ENCODE measurements at places on chromosomes 7 and 10. TPM values are rescaled to one million over a fixed set of nuclear protein-coding genes. Genes with fewer than 3 reads are reported as not detected.

DNA sequence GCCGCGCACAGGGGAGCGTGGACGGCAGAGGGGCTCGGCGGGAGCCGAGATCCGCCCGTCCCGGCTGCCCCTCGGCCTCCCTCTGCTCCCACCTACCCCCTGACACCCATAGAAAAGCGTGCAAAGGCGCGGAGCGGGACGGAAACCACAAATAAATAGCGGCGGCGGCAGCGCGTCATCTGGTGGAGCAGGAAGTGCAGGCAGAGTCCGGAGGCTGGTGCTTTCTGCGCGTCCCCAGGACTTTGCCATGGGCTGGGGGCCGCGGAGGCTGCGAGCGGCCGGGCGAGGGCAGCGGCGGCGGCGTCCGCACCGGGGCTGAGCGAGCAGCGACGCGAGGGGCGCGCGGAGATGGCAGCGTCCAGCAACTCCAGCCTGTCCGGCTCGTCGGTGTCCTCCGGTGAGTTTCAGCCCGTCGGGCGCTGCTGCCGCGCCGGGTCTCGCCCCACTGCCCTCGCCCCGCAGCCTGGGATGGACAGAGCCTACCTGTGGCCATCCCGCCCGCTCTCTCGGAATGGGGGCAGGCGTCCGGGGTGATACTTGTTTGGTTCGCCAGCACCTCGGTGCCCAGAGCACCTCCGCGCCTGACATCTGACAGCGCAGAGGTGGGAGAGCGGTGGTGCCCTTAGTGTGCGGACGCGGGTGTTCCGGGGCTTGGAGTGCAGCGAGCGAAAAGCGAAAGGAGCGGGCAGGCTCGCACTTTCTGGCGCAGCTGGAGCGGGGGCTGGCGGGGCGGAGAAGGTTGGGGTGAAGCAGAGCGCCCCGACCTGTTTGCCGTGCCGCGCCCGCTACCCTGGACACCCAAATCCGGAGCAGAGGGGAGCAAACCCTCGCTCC lies at the start of gene CHN2:
Gene CHN2 (plus strand): TSS at position 182 of the 834 bp plus-strand sequence.
- H3K36me3 ChIP-seq, result no peaks in the 10 kb centered on the region
- peak; percentile 88 for DNase-seq
- peak within 1 kb of the TSS; percentile 83 for H3K4me3 ChIP-seq
- H3K4me1 ChIP-seq, result peaks cover 23% of the 10 kb centered on the region
- no peak within 1 kb of the TSS for H3K27ac ChIP-seq

DNA sequence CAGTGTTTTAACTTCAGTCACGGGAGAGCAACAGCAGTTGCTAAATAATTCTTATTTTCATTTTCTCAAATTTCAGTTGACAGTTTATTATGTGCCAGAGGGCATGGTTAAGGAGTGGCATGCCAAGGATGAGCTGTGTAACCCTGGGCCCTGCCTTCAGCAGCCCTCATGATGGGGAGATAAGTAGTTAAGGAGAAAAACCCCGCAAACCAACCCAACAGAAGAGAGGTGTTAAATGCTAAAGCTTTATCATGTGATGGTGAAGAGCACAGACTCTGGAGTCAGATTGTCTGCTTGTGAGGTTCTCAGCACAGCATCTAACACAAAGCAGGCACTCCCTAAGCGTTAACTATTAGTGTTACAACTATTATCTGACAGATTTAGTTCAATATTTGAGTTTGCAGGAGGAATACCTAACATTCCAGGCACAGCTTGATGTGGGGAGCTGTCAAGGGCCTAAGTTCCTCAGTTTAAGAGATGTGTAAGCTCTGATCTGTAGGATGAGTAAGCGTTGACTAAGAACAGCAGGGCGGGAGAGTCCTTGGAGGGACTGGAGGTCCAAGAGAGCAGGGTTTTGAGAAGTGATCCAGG lies 29.6 kb downstream of the STAM start:
- H3K4me1 ChIP-seq, result peaks cover 27% of the 10 kb centered on the region
- H3K36me3 ChIP-seq, result no peaks in the 10 kb centered on the region
- H3K4me3 ChIP-seq, result peak overlapping the region; percentile 26

- no peak for DNase-seq
- H3K4me3 ChIP-seq, result no peak overlapping the region
- no peaks in the 10 kb centered on the region for H3K4me1 ChIP-seq
- H3K27ac ChIP-seq, result no peak overlapping the region
- H3K36me3 ChIP-seq, result peaks cover 56% of the 10 kb centered on the region
- no peaks in the 10 kb centered on the region for H3K27me3 ChIP-seq
These were observed 93.6 kb upstream of the MXI1 start for GRCh38 chr10:110113670-110114337.

GRCh38 chr10:103080891-103081581 lies 112.0 kb downstream of the NT5C2 start:
- no peak overlapping the region for H3K4me3 ChIP-seq
- no peaks in the 10 kb centered on the region for H3K27me3 ChIP-seq
- DNase-seq, result no peak
- no peak overlapping the region for H3K27ac ChIP-seq
- no peaks in the 10 kb centered on the region for H3K4me1 ChIP-seq

ATOH7 gene
- total RNA-seq, result 0.36 TPM

- DNase-seq, result no peak
- peaks cover 18% of the 10 kb centered on the region for H3K4me1 ChIP-seq
- no peaks in the 10 kb centered on the region for H3K36me3 ChIP-seq
These were observed 542.3 kb upstream of the NRP1 start for GRCh38 chr10:33876584-33877400.

DNA sequence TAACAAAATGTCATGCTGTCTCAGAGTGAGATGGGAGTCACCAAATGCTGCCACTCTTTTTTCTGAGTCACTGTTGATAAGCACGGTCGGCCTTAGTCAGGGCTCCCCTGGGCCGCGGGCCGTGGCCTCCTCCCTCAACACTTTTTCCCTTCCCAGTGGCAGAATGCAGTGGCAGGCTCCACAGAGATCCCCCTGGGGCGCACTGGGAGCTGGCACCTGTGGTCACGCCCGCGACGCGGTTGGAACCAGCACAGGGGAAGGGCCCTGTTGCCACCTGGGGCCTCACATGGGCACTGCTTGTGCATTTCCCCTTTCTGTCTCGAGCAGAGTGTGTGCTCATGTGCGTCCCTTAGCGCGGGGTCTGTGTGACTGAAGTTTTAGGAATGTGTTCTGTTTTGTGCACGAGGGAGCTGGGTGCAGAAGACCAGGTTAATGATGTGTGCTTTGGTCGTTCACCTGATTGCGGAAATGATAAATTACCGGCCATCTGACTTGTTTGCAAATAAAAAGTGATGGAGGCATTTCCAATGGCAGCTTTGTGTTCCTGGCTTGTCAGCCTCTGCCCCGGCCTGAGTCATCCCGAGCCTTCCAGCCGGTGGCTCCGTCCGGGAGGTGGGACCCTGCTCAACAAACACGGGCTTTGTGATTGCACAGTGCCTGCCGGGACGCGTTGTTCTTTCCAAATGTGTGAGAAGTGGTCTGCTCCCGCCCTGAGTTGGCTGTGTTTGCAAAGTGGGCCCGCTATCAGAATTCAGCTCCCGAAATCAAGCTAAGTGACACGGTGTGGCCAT lies 100.7 kb downstream of the NKX6-2 start:
- no peaks in the 10 kb centered on the region for H3K27me3 ChIP-seq
- H3K27ac ChIP-seq, result no peak overlapping the region
- no peaks in the 10 kb centered on the region for H3K4me1 ChIP-seq
- no peaks in the 10 kb centered on the region for H3K36me3 ChIP-seq
- H3K4me3 ChIP-seq, result no peak overlapping the region

- no peak for DNase-seq
- H3K4me1 ChIP-seq, result no peaks in the 10 kb centered on the region
These were observed 68.5 kb upstream of the DGKI start for GRCh38 chr7:137915266-137915665.

GRCh38 chr10:88315755-88316154 lies 267.4 kb downstream of the RNLS start:
- H3K27ac ChIP-seq, result no peak overlapping the region
- H3K36me3 ChIP-seq, result no peaks in the 10 kb centered on the region
- DNase-seq, result no peak

DNA sequence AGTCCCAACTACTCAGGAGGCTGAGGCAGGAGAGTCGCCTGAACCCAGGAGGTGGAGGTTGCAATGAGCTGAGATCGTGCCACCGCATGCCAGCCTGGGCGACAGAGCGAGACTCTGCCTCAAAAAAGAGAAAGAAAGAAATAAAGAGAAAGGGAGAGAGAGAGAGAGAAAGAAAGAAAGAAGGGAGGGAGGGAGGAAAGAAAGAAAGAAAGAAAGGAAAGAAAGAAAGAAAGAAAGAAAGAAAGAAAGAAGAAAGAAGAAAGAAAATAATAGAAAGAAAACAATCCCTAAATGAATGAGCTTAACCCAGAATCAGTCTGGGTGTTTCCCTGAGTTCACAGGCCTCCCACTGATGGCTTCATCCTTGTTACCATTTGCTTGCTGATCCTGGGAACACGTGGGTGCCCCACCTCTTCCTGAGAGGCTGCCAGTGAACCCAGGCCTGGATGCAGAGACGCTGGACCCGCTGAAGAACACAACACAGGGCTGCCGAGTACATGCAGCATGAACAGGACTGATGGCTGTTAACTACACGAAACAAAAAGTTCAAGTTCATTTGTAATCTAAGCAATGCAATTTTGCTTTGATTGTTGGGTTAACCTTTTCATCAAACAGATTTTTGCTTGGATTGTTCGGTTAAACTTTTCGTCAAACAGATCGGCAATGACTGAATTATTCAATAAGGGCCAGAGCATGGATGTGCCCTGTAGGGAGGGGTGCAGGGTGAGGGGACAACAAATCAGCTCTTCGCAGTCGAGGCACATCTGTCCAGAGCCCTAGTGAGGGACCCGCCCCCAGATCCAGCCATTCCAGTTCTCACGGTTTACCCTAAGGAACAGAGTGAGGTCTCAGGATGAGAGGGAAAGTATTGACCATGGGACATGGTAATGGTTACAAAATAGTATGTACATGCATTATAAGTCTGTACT lies 11.5 kb downstream of the NPFFR1 start:
- no peak overlapping the region for H3K4me3 ChIP-seq
- H3K4me1 ChIP-seq, result no peaks in the 10 kb centered on the region
- no peaks in the 10 kb centered on the region for H3K36me3 ChIP-seq
- no peak for DNase-seq

ST8SIA6 gene
- total RNA-seq, result 0.46 TPM

GRCh38 chr10:78359640-78360091 lies 326.0 kb downstream of the RPS24 start:
- no peak overlapping the region for H3K4me3 ChIP-seq
- H3K4me1 ChIP-seq, result peaks cover 4% of the 10 kb centered on the region
- no peaks in the 10 kb centered on the region for H3K36me3 ChIP-seq
- no peaks in the 10 kb centered on the region for H3K27me3 ChIP-seq
- H3K27ac ChIP-seq, result peak overlapping the region; percentile 67

GRCh38 chr10:33039181-33039580 lies 81.2 kb upstream of the ITGB1 start:
- no peak for DNase-seq
- peak overlapping the region; percentile 22 for H3K4me3 ChIP-seq
- peaks cover 6% of the 10 kb centered on the region for H3K27me3 ChIP-seq

VWA2 gene
- 1.6 TPM for total RNA-seq

CPN1 gene
- 0.61 TPM for total RNA-seq

GRCh38 chr10:114295393-114295792 lies 56.3 kb downstream of the VWA2 start:
- no peak overlapping the region for H3K27ac ChIP-seq
- no peaks in the 10 kb centered on the region for H3K36me3 ChIP-seq
- no peak for DNase-seq
- H3K27me3 ChIP-seq, result no peaks in the 10 kb centered on the region

DNA sequence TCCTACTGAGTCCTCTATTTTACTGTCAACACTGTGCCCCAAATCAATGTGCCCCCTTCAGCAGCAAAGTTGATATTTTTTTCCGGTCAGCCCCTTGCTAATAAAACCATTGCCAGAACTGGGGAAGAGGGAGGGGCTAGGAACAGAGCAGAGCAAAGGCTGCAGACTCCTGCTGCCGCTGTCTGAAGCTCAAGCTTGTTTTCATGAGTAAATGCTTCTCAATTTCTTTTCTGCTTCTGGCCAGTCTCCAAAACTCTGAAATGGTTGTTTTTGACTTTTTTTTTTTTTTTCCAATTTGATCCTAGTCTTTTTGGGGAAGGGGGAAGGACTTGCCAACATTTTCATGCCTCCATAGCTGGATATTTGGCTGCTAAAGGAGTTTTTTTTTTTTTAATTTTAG lies 26.7 kb upstream of the PROSER2 start:
- H3K27me3 ChIP-seq, result no peaks in the 10 kb centered on the region
- H3K4me1 ChIP-seq, result peaks cover 2% of the 10 kb centered on the region
- DNase-seq, result no peak
- no peak overlapping the region for H3K27ac ChIP-seq
- H3K4me3 ChIP-seq, result no peak overlapping the region

GRCh38 chr7:37028909-37029440 lies 304.7 kb upstream of the AOAH start:
- peaks cover 12% of the 10 kb centered on the region for H3K36me3 ChIP-seq
- peaks cover 5% of the 10 kb centered on the region for H3K4me1 ChIP-seq
- no peak overlapping the region for H3K4me3 ChIP-seq
- H3K27me3 ChIP-seq, result no peaks in the 10 kb centered on the region

DNA sequence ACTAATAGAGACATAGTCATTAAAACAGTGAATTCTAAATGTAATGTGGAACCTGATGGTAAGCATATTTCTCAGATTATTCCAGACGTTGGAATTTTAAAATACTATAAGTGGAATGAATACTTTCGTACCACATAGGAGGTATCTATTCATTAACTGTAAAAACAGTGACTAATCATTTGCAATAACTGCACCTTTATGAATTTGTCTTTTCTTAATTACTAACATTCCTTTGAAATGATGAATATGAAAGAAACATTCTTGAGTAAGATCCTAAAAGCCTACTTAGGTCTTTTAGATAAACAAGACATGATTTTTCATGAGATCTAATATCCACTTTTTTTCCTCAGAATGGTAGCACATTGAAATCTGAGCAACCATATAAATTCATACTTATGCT lies 549.0 kb upstream of the LRRN3 start:
- no peak overlapping the region for H3K27ac ChIP-seq
- H3K36me3 ChIP-seq, result no peaks in the 10 kb centered on the region
- no peak overlapping the region for H3K4me3 ChIP-seq
- no peaks in the 10 kb centered on the region for H3K27me3 ChIP-seq

- no peak overlapping the region for H3K27ac ChIP-seq
- H3K4me1 ChIP-seq, result no peaks in the 10 kb centered on the region
- no peak for DNase-seq
- no peaks in the 10 kb centered on the region for H3K36me3 ChIP-seq
These were observed 285.9 kb downstream of the KLF6 start for GRCh38 chr10:3499120-3499519.

GRCh38 chr7:93315896-93316295 lies 83.7 kb downstream of the VPS50 start:
- peaks cover 4% of the 10 kb centered on the region for H3K36me3 ChIP-seq
- H3K4me1 ChIP-seq, result peaks cover 10% of the 10 kb centered on the region
- DNase-seq, result no peak
- H3K4me3 ChIP-seq, result no peak overlapping the region

DNA sequence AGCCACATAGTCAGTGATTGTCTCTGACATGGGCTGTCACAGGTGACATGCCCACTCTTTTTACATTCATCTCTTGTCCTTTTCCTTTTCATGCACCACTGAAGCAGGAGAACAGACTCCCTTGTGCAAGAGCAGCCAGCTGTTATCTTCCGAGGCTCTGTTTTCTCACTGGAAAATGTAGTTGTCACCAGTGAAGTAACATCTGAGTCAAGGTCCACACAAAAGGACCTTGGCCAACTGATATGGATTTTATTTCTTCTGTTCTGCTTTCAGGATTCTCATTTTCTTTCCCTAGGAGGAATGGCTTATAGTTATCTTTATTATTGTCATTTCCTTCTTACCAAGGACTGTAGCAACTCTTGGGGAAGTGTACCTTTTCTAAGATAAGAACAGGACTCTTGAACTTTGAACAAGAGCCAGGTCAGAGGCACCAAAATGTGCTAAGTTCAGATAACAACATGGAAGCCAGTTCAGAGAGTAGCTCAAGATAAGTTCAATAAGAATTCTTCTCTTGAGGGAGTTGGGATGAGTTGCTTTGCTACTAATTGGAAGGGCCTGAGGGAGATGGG lies 22.7 kb downstream of the AVPI1 start:
- H3K27ac ChIP-seq, result no peak overlapping the region
- peaks cover 8% of the 10 kb centered on the region for H3K4me1 ChIP-seq
- H3K36me3 ChIP-seq, result peaks cover 71% of the 10 kb centered on the region
- H3K27me3 ChIP-seq, result no peaks in the 10 kb centered on the region
- no peak for DNase-seq
